ENCODE measurements at places on chromosomes 11 and 22. TPM values are rescaled to one million over a fixed set of nuclear protein-coding genes. Genes with fewer than 3 reads are reported as not detected.

DNA sequence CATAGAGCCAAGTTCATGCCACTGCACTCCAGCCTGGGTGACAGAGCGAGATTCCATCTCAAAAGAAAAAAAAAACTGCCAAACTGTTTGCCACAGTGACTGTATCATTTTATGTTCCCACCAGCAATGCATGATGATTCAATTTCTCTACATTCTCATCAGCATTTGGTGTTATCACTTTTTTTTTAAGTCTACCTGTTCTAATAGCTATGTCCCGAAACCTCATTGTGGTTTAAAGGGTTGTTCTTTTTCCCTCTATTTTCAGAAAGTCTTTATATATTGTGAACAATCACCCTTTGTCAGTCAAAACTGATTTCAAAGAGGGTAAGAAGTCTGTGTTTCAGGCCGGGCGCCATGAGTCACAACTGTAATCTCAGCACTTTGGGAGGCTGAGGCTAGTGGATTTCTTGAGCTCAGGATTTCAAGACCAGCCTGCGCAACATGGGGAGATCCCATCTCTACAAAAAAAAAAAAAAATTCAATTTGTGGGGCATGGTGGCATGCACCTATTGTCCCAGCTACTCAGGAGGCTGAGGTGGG, 14.8 kb upstream of the FAM168A start:
- DNase-seq, result no peak

GRCh38 chr11:32594272-32594671, 10.6 kb downstream of the EIF3M start:
- no peak overlapping the region for H3K27ac ChIP-seq
- H3K4me3 ChIP-seq, result no peak overlapping the region
- DNase-seq, result no peak
- H3K27me3 ChIP-seq, result no peaks in the 10 kb centered on the region
- peaks cover 95% of the 10 kb centered on the region for H3K36me3 ChIP-seq
- H3K4me1 ChIP-seq, result no peaks in the 10 kb centered on the region

GRCh38 chr11:30984442-30984816, 385.1 kb downstream of the DCDC1 start:
- no peak overlapping the region for H3K27ac ChIP-seq
- H3K4me3 ChIP-seq, result no peak overlapping the region
- H3K36me3 ChIP-seq, result no peaks in the 10 kb centered on the region

- DNase-seq, result peak; percentile 56
- H3K4me3 ChIP-seq, result no peak overlapping the region
- H3K27me3 ChIP-seq, result no peaks in the 10 kb centered on the region
- H3K4me1 ChIP-seq, result no peaks in the 10 kb centered on the region
- H3K36me3 ChIP-seq, result no peaks in the 10 kb centered on the region
- no peak overlapping the region for H3K27ac ChIP-seq
These were observed 19.3 kb upstream of the FXYD2 start for GRCh38 chr11:117843666-117844484.

DNA sequence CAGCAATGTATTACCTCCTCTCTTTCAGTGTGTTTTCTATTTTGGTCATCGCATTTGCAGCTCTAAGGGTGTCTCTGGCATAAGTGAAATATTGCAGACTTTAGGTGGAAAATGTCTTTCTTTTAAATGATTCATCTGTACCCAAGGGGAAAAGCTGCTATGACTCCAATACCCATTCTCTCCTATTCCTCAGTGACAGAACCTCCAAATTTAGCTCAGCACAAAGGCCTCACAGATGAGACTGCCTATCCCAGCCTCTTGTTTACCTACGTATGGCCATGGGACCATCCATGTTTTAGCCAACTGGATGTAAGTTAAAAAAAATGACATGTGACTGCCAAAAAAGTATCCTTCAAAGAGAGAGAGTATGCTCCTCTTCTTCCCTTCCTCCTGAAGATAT, 7.9 kb downstream of the MTMR2 start:
- no peaks in the 10 kb centered on the region for H3K36me3 ChIP-seq
- no peak overlapping the region for H3K27ac ChIP-seq
- H3K4me3 ChIP-seq, result no peak overlapping the region
- peaks cover 23% of the 10 kb centered on the region for H3K4me1 ChIP-seq
- no peak for DNase-seq
- no peaks in the 10 kb centered on the region for H3K27me3 ChIP-seq

- no peaks in the 10 kb centered on the region for H3K4me1 ChIP-seq
- H3K27me3 ChIP-seq, result peaks cover 21% of the 10 kb centered on the region
- H3K36me3 ChIP-seq, result no peaks in the 10 kb centered on the region
These were observed 1.4 kb upstream of the SIGIRR start for GRCh38 chr11:416051-416756.

- H3K36me3 ChIP-seq, result no peaks in the 10 kb centered on the region
- H3K27me3 ChIP-seq, result peaks cover 17% of the 10 kb centered on the region
- H3K4me3 ChIP-seq, result no peak overlapping the region
- peaks cover 7% of the 10 kb centered on the region for H3K4me1 ChIP-seq
- no peak overlapping the region for H3K27ac ChIP-seq
These were observed 52.7 kb upstream of the WNT7B start for GRCh38 chr22:46029574-46030200.

- DNase-seq, result no peak
- no peaks in the 10 kb centered on the region for H3K27me3 ChIP-seq
- H3K4me3 ChIP-seq, result no peak overlapping the region
- no peak overlapping the region for H3K27ac ChIP-seq
- H3K36me3 ChIP-seq, result no peaks in the 10 kb centered on the region
These were observed 20.7 kb downstream of the LINC01488 start for GRCh38 chr11:69501891-69502860.

- H3K27me3 ChIP-seq, result no peaks in the 10 kb centered on the region
- no peak overlapping the region for H3K27ac ChIP-seq
- peaks cover 25% of the 10 kb centered on the region for H3K4me1 ChIP-seq
- H3K4me3 ChIP-seq, result no peak overlapping the region
- peaks cover 18% of the 10 kb centered on the region for H3K36me3 ChIP-seq
These were observed 2.8 kb downstream of the NDUFC2 start for GRCh38 chr11:78076733-78077403.

Gene OR52N4
- total RNA-seq, result not detected

Gene WBP2NL
- total RNA-seq, result not detected

Gene SNX15
- 36.9 TPM for total RNA-seq

Gene GDPD4
- total RNA-seq, result not detected

Measured in SJSA1 (cell line).